ENCODE measurements at places on chromosomes 13 and 19. TPM values are rescaled to one million over a fixed set of nuclear protein-coding genes. Genes with fewer than 3 reads are reported as not detected.

Gene MAMSTR
- total RNA-seq = 1.0 TPM

Gene CEACAM21
- 19.8 TPM for total RNA-seq

Gene ADGRE3
- total RNA-seq = not detected

Gene LSM7
- 154 TPM for total RNA-seq

Gene FLT1
- total RNA-seq = 7.7 TPM

DNA sequence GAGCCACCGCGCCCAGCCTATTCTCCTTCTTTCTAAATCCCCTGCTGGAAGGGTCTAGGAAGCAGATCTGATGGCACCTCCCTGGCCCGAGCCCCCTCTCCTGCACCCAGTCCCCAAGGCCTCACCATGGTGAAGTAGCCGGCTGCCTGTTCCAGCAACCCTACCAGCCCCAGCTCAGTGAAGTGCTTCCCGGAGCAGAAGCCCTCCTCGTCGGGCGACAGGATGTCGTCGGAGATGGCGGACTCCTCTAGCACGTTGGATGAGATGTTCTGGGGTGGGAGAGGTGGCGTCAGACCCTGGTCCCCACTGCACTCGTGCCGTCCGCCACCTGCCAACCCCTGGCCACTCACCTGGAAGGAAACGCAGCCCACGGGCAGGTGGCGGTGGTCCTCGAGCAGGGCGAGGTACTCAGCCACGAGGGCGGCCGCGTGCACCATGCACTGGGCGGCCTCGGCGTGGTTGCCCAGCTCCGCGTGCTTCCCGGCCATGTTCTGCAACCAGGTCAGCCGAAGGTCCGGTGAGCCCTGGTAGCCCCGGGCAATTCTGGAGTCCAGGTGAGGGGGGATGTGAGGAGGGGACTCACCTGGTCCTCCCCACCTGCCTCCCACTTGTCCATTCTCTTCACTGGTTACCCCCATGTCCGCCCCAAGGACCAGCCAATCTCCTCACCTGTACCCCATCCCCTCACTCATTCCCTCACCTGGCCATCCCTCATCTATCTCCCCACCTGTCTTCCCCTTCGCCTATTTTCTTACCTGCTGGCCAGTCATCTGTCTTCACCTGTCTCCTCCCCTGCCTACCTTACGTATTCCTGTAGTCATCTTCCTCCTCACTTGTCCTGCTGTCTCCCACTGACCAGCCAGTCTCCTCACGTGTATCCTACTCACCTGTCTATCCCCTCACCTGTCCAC, 11.5 kb upstream of the KANK2 start:
- no peak for DNase-seq

DNA sequence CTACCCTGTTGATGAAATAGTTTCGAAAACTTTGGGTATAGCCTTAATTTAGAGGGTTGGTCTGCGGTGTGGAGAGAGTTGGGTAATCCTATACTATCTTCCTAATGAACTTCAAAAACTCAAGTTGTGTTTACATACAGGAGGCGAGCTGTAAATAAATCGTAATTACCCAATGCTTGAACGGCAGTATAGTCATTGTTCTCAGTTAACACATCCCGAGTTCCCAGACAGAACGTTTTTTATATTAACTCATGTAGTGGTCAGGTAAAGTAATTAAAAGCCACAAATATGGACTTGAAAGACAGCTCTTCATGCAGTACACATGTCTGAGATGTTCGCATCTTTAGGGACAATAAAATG, 1.5 kb downstream of the PDS5B start:
- no peak for DNase-seq

DNA sequence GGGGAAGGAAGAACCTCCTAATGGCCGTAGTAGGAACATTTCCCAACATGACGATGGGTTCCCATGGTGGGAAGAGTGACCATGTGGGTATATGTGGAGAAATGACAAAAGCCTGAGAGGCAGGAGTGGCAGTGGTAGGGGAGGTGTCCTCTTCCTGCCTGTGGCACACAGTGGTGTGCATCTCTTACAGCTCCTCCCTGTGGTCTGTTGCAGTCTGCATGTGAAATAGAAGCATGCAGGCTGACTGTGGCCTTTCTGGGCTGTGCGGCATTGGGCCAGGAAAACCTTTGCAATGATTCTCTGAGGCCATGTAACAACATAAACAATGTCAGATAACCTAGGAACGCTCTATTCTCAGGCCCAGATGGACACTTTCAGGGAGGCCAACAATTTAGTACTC, 84.0 kb downstream of the LACC1 start:
- no peak for DNase-seq

- DNase-seq = no peak
These were observed 723.8 kb downstream of the UQCRFS1 start for GRCh38 chr19:28489126-28489660.

DNA sequence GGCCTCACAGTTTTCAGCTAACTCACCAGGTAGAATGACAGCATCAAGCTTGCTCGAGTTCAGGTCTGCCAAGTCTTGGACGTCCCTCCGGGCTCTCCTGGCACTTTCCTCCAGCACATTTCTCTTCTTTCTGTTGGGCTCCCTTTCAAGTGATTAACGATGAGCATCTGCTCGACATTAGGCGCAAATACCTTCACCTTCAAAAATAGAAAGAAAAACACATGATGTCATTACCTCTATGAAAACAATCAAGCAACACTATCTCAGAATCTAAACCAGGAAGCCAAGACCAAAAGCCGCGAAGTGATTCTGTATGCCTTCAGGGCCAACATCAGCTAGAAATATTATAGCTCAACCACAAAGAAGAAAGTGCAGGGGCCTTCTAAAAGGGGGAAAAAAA, 15.4 kb upstream of the CLN5 start:
- DNase-seq = no peak

DNA sequence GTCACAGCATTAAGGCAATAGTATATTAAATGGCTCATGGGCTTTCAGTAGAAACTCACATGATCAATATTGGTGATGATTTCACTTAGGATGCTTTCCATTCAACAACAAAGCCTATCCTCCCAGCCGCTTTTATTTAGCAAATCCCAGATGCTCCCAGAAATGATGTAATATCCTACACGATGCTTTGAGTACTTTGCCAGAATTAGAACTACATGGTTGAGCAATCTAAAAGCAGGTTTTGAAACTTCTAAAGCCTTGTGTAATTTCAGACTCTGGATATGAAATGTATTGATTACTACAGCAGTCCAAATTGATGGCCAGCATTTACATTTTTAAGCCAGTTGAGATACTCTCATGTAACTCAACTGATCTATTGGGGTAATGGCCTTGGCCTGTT, 13.6 kb downstream of the DLEU7 start:
- DNase-seq = no peak

DNA sequence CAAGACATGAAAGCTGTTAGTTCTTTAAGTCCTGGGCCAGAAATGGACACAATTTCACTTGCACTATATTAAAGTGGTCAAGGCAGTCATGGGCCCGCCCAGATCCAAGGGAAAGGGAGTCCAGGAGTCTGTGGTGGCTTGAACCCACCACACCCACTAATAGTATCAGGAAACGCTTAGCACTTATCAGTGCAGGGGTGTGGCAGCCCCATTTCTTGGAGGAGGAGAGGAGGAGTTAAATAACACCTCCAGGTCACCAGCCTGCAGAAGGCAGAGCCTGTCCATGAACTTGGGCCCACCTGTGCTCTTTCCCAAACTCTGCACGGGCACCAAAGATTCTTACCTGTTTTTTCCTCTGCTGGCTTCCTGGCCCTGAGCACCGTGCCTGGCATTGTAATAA, 5.4 kb upstream of the NTN5 start:
- no peak for DNase-seq

DNA sequence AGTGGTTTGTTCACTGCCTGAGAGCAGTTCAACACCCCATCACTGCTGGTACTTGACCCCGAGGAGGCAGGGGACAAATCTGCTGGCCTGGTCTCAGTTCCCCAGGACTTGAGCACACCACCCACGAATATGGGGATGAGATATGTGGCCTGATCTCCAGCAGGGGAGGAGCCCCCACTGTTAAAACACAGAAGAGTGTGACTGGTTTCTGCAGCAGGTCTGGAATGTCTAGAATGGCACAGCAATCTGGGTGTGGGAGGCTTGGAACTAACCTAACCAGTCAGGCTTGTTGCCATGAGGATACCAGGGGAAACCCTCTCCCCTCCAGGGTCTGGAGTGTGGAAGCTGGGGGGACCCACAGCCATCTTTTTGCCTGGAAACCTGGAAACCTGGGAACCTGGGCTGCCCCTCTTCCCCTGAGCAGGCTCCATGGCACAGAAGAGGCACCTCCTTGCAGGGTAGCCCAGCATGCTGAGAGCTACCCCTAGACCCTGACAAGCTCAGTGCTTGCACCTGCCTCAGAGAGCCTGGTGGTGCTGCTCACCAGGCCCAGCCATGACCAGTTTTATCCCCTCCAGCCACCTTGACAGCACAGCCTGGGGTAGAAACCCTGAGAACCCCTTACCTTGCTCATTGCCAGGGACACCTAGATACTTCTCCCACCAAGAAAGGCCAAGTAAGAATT, 273.8 kb downstream of the LIG4 start:
- DNase-seq = no peak

- no peak for DNase-seq
These were observed 88.6 kb downstream of the DPF1 start for GRCh38 chr19:38135150-38135998.

GRCh38 chr19:38845374-38846024, 4.3 kb downstream of the HNRNPL start:
- DNase-seq = no peak

DNA sequence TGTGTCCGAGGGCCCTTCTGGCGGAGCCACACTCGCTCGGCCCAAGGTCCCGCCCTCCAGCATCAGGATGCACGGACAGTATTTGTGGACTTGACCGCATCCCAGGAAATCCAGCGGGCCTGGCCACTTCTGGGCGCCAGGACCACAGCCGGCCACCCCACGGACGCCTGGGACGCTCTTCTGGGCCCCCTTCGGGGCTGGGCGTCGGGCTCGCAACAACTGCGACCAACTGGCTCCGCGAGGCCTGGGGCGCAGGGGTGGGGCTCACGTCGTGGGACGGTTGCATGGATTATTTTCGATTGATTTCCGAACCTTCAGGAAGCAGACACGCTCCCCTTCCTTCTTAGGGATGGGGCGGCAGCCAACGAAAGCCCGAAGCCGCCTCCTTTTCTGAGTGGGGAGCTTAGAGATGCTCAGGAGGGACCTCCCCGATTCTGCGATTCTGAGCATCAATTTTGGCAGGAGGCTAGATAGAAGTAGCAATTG, 521 bp upstream of the NUP58 start:
- peak; percentile 41 for DNase-seq

DNA sequence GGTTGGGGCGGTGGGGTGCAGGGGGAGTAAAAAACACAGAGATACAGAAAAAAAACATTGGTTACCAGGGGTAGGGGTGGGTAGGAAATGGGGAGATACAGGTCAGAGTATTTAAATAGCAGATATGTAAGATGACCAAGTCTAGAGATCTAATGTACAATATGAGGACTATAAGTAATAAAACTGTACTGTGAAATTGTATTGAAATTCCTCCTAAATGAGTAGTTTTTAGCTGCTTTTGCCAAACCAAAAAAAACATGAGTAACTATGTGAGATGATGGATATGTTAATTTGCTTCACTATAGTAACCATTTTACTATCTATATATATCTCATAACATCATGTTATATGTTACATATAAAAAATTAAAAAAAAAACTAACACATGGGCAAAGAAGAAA, 29.6 kb downstream of the VWA8 start:
- DNase-seq = no peak

Data from activated CD8-positive, alpha-beta T cell treated with anti-CD3 and anti-CD28 coated beads for 36 hours (primary cell).